ENCODE measurements at places on chromosomes 4 and X.

GRCh38 chr4:5460106-5460801, 248.1 kb downstream of the EVC2 start:
- DNase-seq: no peak

- no peak for DNase-seq
Measured at GRCh38 chrX:19875050-19875431, 12.4 kb downstream of the SH3KBP1 start.

DNA sequence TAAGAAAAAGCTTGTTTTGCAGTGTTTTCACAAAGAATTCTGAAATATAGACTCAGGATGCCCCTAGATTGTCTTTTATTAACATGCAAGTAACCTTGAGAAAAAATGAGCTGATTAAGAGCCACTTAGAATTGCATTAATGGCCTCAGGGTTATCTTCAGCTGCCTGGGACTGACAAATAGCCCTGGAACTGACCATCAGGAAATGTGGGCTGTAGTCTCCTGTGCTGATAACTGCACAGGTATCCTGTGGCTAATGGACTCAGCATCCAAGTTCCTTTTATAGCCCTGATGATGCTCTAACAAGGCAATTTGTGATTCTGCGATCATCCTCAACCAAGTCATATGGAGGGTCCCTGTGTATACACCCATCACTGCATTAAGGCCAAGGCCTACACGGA, 17.0 kb downstream of the CA5B start:
- no peak for DNase-seq

DNA sequence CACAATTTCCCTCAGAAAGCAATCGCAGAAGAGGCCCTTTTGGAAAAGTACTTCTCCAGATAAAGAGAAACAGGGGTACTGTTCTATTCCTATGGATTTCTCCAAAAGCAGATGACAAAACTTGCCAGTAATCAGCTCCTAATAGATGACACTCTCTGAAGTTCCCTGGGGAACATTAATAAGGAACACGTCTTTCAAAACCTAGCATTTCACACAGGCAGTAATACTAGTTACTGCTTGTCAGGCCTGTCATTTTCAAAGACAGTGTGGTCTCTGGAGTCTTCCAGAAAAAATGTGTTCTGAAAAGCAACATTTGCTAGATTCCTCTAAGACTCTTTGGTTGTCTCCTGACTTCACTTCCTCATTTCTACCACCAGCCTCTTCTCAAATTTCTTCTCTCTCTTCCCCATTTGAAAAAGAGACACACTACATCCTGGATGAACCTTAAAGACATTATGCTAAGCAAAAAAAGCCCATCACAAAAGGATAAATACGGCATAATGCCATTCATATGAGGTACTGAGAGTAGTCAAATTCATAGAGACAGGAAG, 47.3 kb downstream of the CHRDL1 start:
- no peak for DNase-seq

DNA sequence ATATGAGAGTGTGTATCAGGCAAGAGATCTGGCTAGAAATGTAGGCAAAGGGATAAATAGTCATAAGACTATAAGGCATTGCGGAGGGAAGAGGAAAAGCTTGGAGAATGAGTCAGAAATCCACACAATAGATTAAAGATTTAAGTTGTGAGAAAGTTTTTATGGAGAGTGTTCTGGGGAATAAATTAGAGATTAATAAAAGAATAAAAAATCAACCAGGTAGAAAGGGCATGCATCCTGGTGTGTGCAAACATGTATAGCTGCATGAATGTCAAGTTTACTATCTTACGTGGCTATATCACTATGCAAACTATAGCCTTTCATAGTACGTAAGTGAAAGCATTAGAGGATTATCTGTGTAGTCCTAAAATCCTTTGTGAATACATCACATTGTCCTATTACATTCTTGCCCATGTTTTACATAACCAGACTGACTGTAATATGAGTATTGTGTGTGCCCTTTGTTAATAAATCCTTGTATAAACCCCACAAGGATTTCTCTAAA, 36.9 kb downstream of the SNCA start:
- no peak for DNase-seq

DNA sequence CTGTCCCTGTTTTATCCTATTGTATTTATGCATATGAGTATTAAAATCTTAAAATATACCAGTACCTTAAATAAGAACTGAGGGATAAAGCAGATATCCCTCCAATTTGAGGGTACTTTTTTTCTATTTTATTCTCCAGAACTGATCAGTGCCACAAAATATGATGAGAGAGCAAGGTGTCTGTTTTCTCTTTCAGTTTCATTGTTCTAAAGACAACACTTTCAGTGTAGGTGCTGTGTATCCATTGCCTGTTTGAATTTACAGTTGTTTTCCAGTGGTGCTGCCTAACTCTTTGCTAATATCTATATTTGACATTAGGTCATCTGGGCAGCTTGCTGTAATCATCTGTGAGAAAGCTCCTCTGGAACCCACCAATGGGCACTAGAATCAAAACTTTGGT, 394.7 kb downstream of the IL1RAPL1 start:
- DNase-seq: no peak

GRCh38 chrX:68838571-68838910, 9.7 kb downstream of the EFNB1 start:
- DNase-seq: no peak

DNA sequence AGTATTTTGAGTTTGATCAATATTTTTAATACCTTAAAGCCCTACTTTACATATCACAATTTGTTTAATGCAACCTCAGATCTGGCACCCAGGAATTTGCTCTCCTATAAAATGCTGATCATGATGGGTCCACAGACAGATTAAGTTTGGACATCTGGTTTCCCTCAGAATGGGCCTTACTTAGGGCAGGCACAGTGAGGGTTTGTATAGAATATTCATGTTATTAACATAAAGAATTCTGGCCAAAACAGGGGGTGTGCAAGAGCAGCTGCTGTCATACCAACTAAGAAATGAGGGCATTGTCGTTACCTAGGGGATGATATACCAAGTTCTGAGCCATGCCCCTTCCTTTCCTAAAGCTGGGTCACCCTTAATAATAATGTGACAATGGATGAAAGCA, 37.5 kb upstream of the CENPU start:
- no peak for DNase-seq

Data from activated T-cell treated with anti-CD3 and anti-CD28 coated beads for 1 hour (primary cell).